Activated T-helper 9 cell treated with anti-CD3 and anti-CD28 coated beads, Interleukin-2, amount 50 U/mL, for 16 hours (primary cell): ENCODE measurements at places on chromosomes 1 and 21.

DNA sequence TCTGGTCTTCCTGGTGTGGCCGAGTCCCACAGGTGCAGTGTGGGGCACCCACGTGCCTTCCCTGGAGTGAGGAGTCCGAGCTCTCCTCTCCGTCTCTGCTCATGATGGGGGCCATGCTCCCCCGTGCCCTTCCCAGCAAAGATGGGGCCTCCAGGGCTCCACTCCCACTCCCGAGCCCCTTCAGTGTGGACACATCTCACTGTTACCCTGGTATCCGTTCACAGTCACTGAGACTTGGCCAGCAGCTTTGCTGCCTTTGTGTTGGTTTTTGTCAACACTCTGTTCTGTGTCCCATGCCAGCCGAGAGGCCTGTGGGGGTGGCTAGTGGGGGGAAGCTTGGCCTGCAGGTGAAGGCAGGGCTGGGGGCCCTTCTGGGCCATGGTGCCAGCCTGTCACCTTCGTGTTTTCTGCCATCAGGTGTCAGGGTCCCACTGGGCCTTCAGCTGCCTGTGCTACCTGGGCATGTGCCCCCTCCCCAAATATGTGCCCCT is 46.9 kb upstream of the POFUT2 start:
- no peak for DNase-seq

GRCh38 chr1:18945401-18945849 is 11.1 kb downstream of the IFFO2 start:
- DNase-seq = no peak

DNA sequence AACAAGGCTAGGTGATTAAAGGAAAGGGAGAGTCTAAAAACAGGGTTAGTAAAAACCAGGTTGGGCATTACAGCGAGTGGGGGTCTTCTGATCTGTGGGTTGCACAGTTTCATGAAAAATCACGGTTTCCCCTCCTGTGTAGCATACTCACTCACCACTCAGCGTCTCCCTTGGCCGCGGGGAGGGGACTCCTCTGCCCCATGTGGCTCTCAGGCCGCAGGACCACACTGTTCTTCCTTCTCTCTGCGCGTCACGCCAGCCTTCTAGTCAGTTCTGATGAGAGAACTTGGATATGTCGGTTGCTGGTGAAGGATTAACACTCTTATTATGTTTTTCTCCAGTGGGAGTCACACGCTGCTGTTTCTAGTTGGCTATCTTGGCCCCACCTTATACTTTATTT is 254.6 kb upstream of the LRRC7 start:
- no peak for DNase-seq

GRCh38 chr1:31650161-31651088 is 5.7 kb upstream of the PEF1 start:
- DNase-seq = no peak

- no peak for DNase-seq
These were observed 112.2 kb downstream of the USP25 start for GRCh38 chr21:15841856-15842564.

GRCh38 chr1:169906938-169907337 is 13.2 kb upstream of the SCYL3 start:
- DNase-seq = no peak

DNA sequence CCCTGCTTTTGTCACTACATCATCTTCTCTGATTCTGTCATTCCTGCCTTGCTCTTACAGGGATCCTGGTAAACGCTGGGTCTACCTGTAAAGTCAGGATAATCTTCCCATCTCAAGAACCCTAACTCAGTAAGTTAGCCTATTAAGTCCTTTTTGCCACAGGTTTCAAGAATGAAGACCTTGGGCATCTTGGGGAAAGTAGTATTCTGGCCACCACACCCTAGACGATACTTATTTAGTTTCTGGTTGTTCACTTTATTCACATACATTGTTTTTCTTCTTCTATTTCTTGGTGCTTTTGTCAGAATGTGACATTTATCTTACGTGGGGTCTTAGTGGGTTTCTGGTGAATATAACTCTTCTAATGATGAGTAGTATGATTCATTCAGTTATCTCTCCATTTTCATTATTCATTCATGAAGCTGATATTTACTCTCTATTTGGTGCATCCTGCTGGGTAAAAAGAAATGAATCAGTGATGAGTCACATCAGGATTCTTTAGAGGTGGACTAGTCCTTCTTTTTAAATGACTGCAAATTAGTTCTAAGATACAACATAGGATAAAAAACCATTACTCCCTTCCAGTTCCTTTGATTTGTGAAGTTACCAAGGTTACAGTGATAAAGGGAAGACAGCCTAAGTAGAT is 514.4 kb upstream of the B3GALT2 start:
- no peak for DNase-seq

DNA sequence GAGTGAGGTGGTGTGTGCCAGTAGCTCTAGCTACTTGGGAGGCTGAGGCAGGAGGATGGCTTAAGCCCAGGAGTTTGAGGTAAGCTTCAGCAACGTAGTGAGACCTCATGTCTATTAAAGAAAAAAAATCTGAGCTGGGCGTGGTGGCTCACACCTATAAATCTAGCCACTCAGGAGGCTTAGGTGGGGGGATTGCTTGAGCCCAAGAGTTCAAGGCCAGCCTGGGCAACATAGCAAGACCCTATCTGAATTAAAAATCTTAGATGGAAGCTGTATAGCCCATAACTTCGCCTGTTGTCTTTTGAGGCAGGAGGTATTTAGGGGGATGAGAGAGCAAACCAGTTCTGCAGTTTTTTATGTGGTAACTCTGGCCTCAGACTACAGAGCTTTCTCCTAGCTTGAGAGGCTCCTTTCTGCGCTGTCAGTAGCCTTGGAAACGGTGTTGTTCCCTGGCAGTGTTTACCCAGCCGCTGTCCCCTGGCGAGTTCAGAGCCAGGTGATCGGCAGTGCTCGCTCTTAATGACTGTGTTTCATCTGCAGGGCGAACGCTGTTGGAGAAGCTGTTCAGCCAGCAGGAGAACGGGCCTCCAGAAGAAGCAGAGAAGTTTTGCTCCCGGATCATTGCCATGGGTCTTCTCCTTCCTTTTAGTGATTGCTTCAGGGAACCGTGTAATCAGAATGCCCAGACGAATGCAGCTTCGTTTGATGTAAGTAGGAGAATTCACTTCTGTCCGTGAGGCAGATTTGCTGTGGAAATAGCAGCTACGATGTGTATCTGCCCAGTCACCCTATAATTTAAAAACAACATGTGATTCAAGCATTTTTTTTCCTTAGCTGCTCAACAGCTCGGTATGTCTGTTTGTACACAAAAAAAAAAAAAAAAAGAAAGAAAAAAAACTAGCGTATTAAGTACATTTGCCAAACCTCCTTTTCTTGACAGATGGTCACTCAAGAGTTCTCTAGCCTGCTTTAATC is 31.2 kb downstream of the FMN2 start:
- no peak for DNase-seq

DNA sequence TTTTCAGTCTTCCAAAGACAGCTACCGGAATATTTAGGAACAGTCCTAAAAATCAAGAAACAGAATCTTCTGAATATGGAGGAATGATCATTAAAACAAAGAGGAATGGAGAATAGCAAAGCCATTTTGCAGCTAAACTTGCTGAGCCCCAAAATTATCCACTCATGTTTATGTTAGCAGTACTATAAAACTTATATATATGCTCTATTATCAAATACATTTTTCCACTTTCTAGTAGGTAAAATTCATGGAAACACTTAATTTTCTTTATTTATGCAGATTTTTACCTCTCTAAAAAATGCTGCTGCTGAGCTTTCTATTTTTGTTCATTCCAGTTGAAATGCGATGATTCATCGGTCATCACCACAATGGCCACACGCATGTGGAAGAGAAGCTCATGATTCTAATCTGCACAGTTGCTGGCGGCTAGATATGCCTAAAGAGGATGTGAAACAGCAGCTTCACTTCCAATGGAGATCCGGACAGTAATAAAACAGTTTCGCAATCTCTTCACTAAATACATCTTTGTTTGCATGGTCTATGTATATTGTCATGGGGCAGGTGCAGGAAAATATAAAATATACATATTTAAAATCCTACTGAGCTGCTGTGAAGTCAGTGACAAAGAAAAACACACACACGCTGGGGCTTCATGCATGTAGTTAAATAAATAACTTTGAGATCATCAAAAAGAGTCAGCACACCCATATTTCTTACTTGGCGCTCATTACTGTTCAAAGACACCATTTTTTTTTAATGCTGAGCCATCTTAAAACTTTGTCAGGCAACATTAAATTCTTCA is 292.2 kb downstream of the SMYD3 start:
- no peak for DNase-seq

- DNase-seq = no peak
These were observed 14.4 kb downstream of the LAMC2 start for GRCh38 chr1:183200451-183200850.

DNA sequence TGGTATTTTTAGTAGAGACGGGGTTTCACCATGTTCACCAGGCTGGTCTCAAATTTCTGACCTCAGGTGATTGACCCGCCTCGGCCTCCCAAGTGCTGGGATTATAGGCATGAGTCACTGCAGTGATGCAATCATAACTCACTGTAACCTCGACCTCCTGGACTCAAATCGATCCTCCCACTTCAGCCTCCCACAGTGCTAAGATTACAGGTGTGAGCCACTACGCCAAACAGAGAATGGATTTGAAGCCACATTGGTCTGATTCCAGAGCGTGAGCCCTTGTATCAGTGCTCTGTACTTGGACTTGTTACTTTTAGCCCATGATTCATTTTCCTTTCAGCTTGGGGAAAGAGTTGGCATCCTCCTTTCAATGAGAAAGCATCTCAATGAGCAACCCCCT is 14.9 kb upstream of the ZNF683 start:
- no peak for DNase-seq

GRCh38 chr1:193118803-193119730 is 2.8 kb upstream of the CDC73 start:
- no peak for DNase-seq

GRCh38 chr1:184583849-184584248 is 170.8 kb downstream of the EDEM3 start:
- DNase-seq = no peak

DNA sequence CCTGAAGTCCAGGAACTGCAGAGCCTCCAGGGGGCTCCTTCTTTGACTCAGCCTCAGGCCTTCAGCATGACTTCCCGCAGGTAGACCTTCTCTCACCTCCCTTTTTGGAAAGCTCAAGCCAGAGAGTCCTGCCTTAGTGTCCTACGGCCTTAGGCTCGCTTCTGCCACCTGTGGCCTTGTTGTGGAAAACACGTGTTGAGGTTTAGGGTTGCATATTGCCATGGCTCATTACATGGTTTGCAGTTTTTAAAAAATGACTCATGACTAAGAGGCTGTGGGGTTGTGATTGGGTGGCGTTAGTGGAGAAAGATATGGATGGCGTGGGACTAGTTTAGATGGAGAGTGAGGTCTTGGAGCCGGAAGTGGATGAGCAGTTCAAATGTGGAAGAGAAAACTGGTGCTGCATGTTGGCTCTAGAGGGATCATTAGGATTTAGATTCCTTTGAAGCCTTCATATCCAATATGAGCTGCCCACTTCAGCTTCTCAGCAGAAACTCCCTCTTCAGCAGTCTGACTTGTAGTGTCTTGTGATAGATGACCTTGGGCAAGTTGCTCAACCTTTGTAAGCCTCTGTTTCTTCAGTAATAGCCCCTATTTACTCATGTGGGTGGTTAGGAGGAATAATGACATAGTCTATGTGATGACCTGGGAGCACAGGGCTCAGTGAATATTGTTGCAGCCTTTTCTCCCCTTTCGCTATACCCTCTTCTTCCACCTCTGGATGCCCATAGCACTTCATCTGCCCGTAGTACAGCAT is 6.5 kb upstream of the FGGY start:
- DNase-seq = no peak

- no peak for DNase-seq
These were observed 506 bp upstream of the SRP9 start for GRCh38 chr1:225777058-225777582.

DNA sequence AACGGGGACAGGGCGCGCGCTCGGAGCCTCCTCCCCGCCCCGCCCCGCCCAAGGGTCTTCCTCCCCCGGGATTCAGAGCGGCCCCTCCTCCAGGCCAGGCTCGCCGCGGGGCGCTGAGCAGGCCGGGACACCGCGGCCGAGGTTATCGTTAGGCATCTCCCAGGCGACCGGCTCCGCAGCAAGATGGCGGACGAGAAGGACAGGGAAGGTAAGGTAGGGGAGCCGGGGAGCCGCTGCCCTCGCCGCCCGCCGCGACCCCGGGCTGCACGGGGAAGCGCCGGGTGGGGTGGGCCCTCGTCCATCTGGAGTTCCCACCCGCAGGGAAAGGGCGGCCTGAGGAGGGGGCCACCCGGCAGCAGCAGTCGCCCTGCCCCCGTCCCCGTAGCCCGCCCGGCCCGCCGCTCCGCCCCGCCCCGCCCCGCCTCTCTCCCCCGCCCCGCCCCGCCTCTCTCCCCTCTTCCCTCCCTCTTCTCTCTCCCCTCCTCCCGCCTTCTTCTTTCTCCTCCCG is 105.9 kb upstream of the HNRNPU start:
- peak; percentile 62 for DNase-seq

DNA sequence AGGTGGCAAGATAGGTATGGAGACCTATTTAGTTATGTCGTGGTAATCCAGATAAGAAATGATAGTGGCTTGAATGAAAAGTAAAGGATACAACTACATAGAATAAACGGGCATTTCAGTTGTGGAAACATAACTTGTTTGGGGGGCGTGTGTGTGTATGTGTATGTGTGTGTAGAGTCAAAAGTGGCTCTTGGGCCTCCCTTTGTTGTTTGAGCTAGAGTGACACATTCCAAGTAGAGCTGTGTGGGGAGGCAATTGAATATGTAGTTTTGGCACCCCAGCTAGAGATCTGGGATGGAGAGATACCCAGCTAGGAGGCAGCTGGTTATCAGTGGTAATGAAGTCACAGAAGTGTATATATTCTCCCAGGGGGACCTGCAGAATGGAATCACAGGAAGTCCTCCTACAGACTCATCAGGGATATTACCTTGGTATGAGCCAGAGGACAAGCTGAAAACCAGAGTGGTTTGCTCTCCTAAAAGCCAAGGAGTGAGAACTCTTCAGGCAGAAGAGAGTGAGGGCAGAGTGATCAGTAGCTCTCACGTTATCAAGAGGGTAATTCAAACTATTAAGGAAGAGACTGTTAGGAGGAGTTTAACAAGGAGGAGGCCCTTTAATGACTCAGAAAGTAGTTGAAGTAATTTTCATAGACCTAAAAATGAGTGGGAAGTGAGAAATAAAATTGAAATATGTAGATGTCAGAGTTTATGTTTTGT is 5.1 kb downstream of the CR1L start:
- DNase-seq = no peak

DNA sequence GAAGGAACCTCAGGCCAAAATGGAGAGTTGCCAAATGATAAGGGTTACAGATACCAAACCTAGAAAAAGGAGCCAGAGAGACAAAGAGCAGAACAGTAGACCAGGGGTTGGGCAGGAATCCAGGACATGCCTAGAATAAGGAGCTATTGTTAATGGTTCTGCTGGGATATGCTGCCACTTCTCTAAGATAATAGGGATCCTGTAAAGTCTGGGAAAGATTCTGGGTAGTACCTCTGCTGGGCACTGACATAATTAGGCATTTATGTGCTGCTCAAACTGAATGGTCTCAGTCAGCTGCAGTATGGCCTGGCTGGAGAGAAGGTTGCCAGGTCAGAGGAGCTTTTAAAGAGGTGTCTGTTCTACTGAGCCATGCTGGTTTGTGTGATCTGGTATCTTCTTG is 19.9 kb upstream of the NRIP1 start:
- DNase-seq = no peak

GRCh38 chr21:42518215-42518614 is 4.6 kb downstream of the SLC37A1 start:
- DNase-seq = no peak

- DNase-seq = no peak
These were observed 79.2 kb downstream of the TYW3 start for GRCh38 chr1:74812180-74812541.

GRCh38 chr1:171754971-171755370 is 13.1 kb upstream of the VAMP4 start:
- DNase-seq = no peak
